ENCODE measurements at places on chromosomes 4 and X. TPM values are rescaled to one million over a fixed set of nuclear protein-coding genes. Genes with fewer than 3 reads are reported as not detected.

- DNase-seq, result no peak
Measured at GRCh38 chr4:37893164-37893563, 2.3 kb downstream of the TBC1D1 start.

GRCh38 chr4:142293536-142293935 lies 552.6 kb downstream of the INPP4B start:
- DNase-seq, result no peak

GRCh38 chr4:112036886-112037285 lies 108.4 kb upstream of the FAM241A start:
- DNase-seq, result no peak

- DNase-seq, result peak; percentile 15
Measured at GRCh38 chr4:90318193-90318592, 191.0 kb downstream of the CCSER1 start.

- no peak for DNase-seq
Measured at GRCh38 chrX:133185938-133186337, 32.2 kb downstream of the TFDP3 start.

RAP1GDS1 gene
- total RNA-seq, result 44.5 TPM

- DNase-seq, result no peak
Measured at GRCh38 chr4:55359397-55359916, 13.4 kb downstream of the SRD5A3 start.

PLAC8 gene
- total RNA-seq, result 8.4 TPM

DNA sequence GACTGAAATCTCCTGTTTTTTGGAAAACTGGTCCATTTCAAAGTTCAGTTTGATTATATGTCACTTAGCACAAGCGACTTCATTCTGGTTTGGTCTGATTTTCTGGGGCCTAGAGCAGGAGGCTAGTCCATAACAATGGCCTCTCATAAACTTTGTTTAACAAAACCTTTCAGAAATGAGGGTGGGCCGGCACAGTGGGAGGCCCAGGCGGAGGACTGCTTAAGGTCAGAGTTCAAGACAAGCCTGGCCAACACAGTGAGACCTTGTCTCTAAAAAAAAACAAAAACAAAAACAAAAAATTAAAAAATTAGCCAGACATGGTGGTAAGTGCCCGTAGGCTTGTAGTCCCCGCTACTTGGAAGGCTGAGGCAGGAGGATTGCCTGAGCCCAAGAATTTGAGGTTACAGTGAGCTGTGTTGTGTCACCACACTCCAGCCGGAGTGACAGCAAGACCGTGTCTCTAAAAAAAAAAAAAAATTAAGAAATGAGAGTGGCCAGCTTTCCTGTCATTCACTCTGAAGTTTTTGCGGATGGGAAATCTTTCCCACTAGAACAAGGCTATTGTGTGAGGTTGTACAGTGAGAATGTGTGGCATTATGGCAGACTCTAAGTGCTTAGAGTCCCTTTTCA lies 1.2 kb upstream of the PLAC8 start:
- DNase-seq, result no peak

DNA sequence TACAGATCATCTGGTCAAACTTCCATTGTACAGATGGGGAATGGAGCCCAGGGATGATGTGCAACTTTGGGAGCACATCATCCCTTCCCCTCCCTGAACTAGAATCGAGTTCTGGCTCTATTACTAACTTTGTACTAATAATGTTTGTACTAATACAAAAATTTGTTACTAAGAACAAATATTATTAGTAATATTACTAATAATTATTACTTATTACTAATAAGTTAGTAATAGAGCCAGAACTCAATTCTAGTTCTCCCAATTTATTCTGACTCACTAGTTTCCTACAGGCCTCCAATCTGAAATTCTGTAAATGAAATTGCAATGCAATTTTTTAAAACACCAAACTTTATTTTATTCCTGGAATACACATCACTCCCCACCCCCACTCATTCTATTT lies 47.9 kb upstream of the CD40LG start:
- DNase-seq, result no peak

USP17L18 gene
- total RNA-seq, result not detected

NSG1 gene
- 1.6 TPM for total RNA-seq

USP17L24 gene
- not detected for total RNA-seq

- DNase-seq, result no peak
Measured at GRCh38 chrX:56397636-56398035, 165.5 kb downstream of the KLF8 start.

DNA sequence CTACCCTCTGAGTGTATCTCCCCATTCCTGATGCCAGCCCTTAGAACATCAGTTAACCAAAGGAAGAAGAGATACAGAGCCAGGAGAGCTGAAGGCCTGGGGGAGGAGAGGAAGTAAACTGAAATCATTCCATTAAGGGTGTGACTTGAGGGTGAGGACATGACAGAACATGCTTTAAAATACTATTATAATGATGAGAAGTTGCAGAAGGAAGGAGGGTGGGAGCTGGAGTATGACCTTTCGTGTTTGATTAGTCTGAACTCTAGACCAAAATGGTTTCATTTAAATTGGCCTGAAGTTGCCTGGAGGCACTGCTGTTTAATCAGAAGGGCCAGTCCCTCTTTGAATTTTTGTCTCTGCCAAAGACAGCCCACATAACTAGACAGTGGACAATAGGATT lies 11.4 kb downstream of the INTS6L start:
- DNase-seq, result no peak

ADAM29 gene
- not detected for total RNA-seq

HSFX2 gene
- total RNA-seq, result not detected

- DNase-seq, result peak; percentile 32
Measured at GRCh38 chr4:88054901-88055300, 47.5 kb downstream of the PKD2 start.

- no peak for DNase-seq
Measured at GRCh38 chrX:71118985-71119535, 664 bp downstream of the MED12 start.

DNA sequence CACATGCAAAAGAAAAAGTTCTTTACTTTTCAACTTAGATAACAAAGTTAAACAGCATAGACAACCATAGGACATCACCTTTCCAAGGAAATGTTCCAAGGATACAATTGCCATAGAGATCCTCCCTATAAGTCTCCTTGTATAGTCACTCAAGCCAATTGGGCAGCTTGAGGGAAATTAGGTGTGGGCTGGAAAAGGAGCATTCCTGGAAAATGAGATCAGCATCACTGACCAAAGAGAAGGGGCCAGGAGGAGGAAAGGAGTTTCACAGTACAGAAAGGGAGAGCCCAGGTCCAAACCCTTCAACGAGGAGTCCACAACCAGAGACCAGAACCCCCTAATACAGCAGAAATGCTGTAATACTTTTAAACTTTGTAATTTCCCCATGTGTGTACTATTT lies 91.5 kb upstream of the PPARGC1A start:
- DNase-seq, result no peak

DNA sequence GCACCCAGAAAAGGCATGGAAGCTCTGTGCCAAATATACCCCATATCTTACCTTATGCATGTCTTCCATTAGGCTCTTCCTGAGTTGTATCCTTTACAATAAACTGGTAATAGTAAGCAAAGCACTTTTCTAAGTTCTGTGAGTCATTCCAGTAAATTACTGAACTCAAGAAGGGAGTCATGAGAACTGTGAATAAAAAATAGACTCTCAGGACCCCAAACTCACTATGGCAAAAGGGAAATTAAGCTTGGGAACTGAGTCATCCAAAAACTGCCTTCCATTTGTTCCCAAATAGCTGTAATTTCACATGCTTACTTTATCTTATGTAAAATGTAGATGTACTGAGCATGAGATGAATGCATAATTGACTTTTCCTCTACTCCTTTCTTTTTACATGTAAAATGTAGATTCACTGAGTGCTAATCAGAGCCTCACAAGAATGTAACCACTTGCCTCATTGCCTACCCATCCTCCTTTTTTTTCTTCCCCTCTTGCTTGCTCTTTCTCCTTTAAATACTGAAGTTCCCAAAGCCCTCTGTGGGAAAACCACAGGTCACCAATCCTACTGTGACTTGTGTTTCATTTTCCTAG lies 8.1 kb downstream of the TCEAL3 start:
- DNase-seq, result no peak

DNA sequence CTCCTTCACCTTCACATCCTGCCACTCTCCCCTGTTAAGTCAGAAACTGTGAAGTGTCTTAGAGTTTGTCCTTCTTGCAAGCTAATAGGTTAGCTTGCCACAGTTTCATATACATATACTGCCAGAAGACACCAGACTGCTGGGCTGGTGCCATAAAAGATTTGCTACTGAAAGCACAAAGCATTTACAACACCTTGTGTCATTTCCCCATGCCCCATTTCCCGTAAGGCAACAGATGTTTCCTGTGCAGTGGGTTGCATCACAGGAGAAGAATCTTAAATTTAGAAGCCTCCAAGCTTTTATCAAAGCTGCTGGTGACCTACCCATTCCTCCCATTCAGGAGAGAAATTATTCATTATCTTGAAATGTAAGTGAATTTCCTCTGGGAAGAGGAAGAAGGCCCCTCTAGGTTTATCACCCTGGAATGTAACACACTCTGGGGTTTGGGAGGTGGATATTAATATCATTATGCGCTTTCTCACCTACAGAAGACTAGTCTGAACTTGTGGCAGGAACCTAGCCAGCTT lies 34.5 kb upstream of the RAB33B start:
- no peak for DNase-seq

MID1IP1 gene
- 75.6 TPM for total RNA-seq

GRCh38 chr4:169510617-169511016 lies 101.8 kb downstream of the NEK1 start:
- DNase-seq, result no peak

GRCh38 chr4:152860046-152860445 lies 76.1 kb upstream of the FHDC1 start:
- no peak for DNase-seq

DNA sequence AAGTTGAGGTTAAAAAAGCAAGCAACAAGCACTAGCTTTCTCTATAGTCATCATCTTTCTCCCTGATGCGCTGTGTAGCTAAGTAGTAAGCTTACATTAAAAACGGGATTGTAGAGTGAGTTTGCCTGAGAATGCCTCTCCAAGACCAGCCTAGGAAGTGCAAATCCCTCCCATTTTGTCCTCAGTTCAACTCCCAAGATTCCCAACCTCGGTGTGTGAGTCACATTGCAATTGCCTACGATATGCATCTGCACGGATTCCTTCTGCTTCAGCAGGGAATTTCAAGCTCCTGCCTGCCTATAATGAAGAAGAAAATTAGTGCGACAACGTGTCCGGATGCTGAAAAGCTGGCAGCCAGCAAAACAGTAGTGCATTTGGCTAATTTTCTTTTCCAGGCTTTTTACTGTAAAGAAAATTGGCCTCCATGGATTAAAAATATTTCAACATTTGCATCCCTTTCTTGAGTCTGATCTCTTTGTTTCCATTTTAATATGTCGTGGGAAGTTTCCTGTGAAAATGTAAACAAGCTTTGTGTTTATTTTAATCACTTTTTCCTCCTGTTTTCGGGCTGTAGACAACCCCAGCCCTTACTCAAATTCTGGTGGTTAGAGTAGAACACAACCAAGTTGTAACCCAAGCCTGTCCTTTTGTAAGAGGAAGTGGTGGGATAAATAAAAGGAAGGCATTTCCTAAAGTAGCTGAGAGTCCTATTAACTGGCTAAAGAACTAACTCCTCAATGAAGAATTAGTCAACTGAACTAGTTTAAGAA lies 58.4 kb upstream of the TET2 start:
- DNase-seq, result peak; percentile 70

DNA sequence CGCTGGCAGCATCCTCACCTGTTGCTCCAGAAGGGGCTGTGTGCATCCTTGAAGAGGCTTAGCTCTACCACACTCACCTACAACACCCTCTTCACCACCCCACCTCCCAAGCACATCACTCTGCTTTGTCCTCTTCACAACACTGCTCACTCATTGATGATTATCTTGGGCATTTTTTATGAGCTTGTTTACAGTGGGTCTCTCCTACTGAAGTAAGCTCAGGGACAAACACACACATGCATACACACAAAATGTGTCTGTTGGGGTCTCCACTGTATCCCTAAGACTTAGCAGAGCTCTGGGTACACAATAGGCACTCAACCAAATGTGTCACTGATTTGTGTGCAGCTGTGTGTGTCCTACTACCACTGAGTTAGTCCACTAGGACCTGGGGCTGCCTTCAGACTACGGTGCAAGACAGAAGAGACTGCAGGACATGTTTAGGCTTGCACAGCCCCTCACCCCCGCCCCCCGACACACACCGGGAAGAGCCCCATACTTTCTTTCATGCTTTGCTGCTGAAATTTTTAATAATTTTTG lies 1.3 kb upstream of the GABRE start:
- no peak for DNase-seq

DNA sequence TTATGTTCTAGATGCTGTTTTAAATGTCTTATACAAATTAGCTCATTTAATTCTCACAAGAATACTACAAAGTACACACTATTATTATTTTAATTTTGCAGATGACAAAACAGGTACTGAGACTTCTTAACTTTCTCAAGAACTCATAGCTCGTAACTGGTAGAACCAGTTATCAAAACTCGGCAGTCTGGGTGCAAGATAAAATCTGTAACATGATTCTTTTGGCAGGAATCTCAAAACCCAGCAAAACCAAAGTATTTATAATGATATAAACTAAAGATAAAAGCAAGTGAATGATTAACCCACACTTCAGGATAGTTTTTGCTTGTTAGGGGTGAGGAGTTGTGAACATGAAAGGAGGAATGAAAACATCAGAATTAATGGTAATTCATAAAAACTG lies 27.6 kb downstream of the CLNK start:
- DNase-seq, result no peak

HSFX1 gene
- total RNA-seq, result 0.51 TPM

EIF2S3 gene
- total RNA-seq, result 214 TPM

All from epithelial cell of proximal tubule (primary cell).